ENCODE measurements at places on chromosomes 12 and 14. TPM values are rescaled to one million over a fixed set of nuclear protein-coding genes. Genes with fewer than 3 reads are reported as not detected.

CPNE6 gene
- total RNA-seq: not detected

LGR5 gene
- total RNA-seq: not detected

PLEKHG7 gene
- not detected for total RNA-seq

IAPP gene
- not detected for total RNA-seq

VCPKMT gene
- 9.0 TPM for total RNA-seq

IFT43 gene
- total RNA-seq: 38.8 TPM

KRT75 gene
- total RNA-seq: 0.13 TPM

OSGEP gene
- total RNA-seq: 28.9 TPM

NKX2-1 gene
- total RNA-seq: not detected

TAS2R8 gene
- total RNA-seq: not detected

SDSL gene
- 22.3 TPM for total RNA-seq

RFLNA gene
- not detected for total RNA-seq

ZBTB42 gene
- total RNA-seq: 3.5 TPM

KCNMB4 gene
- 0.20 TPM for total RNA-seq

ALDH2 gene
- total RNA-seq: 62.6 TPM

LRRC9 gene
- not detected for total RNA-seq

PLEK2 gene
- 25.9 TPM for total RNA-seq

CIDEB gene
- total RNA-seq: 0.12 TPM

SLC4A8 gene
- total RNA-seq: 1.7 TPM

MANSC4 gene
- total RNA-seq: not detected

PMEL gene
- total RNA-seq: 1.3 TPM

GNB3 gene
- 2.1 TPM for total RNA-seq

TOX4 gene
- 67.1 TPM for total RNA-seq

KRT6C gene
- not detected for total RNA-seq

SLC39A2 gene
- not detected for total RNA-seq

RTL1 gene
- 0.31 TPM for total RNA-seq

ADAMTS20 gene
- not detected for total RNA-seq

ANKS1B gene
- total RNA-seq: 0.45 TPM

LIMA1 gene
- 9.0 TPM for total RNA-seq

NUAK1 gene
- total RNA-seq: 8.5 TPM

PTPRR gene
- 0.18 TPM for total RNA-seq

ARHGEF40 gene
- total RNA-seq: 13.7 TPM

CLEC1B gene
- total RNA-seq: not detected

PZP gene
- total RNA-seq: not detected

TAS2R7 gene
- total RNA-seq: not detected

PRR4 gene
- 1.9 TPM for total RNA-seq

APOF gene
- total RNA-seq: not detected

RASSF8 gene
- total RNA-seq: 9.7 TPM

PRB2 gene
- total RNA-seq: not detected

GSC gene
- 0.58 TPM for total RNA-seq

AICDA gene
- 0.31 TPM for total RNA-seq
